NB4 (cell line): ENCODE measurements at places on chromosomes 16 and 17.
A peak's percentile ranks its signal among the peaks of the same experiment; 100 is the strongest.

- peak; percentile 58 for DNase-seq
These were observed 94.1 kb downstream of the MRM3 start for GRCh38 chr17:876272-876671.

- no peak for DNase-seq
These were observed 291.3 kb downstream of the CDH13 start for GRCh38 chr16:82917886-82918595.

- DNase-seq = peak; percentile 55
These were observed 831 bp upstream of the RCVRN start for GRCh38 chr17:9905902-9906301.

DNA sequence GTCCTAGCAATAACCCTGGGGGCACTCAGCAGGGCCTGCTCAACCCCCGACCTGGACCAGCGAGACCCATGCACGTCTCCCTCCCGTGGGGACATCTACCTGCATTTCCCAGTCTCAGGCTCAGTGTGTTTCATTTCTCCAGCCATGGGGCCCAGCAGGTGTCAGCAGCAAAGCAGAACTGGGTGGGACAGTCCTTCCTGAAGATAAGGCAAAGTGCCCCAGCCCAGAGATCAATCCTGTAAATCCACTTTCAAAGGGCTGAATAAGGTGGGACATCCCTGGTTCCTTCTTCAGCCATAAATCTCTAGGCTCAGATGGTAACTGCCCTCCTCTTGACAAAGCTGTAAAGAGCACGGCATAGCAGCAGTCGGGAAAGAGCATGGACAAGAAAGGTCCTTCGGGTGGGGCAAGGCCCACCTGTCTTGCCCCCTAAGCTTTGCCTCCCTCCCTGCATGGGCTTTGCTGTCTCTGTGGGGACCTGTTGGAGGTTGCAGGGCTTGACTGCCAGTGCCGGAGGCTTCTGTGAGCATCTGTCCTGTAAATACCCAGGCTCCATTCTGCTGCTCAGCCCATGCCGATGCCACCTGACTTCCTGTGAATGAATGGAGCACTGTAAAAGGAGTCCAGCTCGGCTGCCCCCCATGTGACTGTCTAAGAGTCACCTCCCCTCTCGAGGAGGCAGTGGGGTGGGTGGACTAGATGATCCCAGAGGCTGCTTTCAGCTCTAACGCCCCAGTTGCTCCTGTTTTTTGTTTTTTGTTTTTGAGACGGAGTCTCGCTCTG lies 84.8 kb upstream of the TBC1D3K start:
- DNase-seq = no peak

- no peak for DNase-seq
These were observed 18.4 kb downstream of the SOX9 start for GRCh38 chr17:72139212-72139611.

GRCh38 chr17:17043461-17044271 lies 1.4 kb downstream of the MPRIP start:
- no peak for DNase-seq

GRCh38 chr16:57093666-57094564 lies 1.5 kb downstream of the CPNE2 start:
- DNase-seq = no peak

GRCh38 chr16:22324787-22325597 lies 27.8 kb downstream of the POLR3E start:
- DNase-seq = peak; percentile 38

DNA sequence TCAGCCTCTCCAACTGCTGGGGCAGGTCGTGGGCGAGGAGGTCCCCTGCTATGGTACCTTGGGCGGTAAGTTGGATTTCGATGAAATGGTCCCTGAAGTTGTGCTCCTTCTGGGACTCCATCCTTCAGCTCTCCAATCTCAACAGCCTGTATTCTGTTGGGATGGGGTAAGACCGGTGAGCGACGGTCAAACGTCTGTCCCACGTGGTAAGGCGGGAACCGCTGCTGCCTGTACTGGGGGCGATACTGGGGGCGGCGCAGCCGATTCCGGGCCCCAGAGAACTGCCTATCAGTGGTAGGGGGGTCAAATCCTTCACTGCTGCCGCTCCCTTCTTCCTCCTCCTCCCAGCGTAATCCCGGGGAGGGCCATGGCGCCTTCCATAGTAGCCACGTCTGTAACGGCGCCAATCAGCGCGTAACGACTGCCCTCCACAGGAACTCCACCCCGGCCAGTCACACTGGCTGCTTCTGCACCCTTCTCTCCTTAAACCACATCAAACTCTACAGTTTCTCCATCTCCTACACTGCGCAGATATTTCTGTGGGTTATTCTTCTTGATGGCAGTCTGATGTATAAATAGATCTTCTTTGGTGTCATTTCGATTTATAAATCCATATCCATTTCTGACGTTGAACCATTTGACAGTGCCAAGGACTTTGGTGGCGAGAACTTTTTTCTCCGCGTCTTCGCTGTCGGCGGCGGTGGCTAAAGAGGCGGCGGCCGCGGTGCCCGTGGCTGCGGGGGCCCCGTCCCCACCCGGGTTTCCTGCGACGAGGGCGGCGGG lies 41.1 kb downstream of the AHSP start:
- DNase-seq = no peak

DNA sequence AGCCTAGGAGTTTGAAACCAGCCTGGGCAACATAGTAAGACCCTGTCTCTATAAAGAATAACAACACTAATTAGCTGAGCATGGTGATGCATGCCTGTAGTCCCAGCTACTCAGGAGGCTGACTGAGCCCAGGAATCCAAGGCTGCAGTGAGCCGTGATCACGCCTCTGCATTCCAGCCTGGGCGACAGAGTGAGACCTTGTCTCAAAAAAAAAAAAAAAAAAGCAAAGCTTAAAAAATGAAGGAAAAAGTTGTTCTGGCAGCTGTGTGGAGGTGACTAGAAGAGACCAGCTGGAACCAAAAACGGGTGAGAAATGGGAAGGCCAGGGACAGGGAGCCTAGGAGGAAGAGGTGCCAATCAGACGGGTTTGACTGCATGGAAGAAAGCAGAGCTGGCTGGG lies 4.2 kb downstream of the BCL7C start:
- DNase-seq = no peak

GRCh38 chr16:73124097-73124652 lies 76.2 kb upstream of the ZFHX3 start:
- DNase-seq = no peak

DNA sequence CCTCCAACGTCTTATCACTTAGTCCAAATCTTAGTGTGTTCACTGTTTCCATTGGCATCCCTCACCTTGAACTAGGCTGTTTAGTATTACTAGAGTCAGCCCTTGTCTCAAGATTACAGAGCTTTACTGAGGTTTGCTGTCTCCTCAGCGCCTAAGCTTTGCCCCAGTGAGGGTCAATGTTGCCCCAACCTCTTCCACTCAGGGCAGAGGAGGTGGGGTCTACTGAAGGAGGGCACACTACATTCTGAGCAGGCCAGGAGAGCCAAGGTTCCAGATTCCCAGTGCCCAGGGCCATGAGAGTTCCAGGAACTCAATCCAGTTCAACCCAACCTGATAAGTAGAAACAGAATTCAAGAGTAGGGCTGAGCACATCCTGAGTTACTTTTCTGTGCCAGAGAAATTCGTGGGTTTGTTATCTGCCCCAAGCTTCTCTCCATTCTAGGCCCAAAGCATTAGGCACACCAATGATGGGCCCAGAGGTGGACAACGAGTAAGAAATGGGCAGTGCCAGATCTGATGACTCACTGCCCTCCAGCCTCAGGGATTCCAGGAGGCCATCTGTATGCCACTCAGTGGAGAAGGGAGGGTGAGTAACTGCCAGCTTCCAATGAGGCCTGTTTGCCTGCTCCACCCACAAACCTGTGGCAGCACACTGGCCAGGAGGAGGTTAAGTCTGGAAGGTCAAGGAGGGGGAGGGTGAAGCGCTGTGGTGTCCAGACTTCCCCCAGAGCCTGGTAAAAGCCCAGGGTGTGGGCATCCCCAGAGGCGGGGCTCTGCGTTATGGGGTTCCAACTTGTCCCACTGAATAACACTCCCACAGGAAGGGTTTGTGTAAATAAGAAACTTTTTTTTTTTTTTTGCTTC lies 8.2 kb downstream of the TUBG2 start:
- peak; percentile 14 for DNase-seq

- DNase-seq = no peak
These were observed 41.0 kb downstream of the TUBD1 start for GRCh38 chr17:59851439-59852375.

DNA sequence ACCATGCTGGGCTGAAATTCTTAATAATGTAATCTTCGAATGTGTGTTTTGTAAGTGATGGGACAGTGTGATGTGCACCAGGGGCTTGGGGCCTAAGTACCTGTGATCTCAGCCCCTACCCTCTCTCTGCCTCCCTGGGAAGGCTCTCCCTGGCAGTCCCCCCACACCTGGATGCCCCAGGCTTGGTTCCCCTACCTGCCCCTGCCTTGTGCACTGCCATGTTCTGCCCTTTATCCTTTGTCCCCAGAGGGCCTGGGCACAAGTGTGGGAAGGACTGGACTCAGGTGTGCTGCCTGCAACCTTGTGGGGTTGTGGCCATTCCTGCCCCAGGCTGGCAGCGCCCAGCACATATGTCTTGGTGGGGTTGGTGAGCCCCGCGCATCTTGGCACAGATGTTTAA lies 55.4 kb upstream of the CREBBP start:
- no peak for DNase-seq

GRCh38 chr17:40243761-40244160 lies 24.7 kb downstream of the WIPF2 start:
- no peak for DNase-seq

- no peak for DNase-seq
These were observed 454.7 kb downstream of the CDH8 start for GRCh38 chr16:61581417-61582046.

DNA sequence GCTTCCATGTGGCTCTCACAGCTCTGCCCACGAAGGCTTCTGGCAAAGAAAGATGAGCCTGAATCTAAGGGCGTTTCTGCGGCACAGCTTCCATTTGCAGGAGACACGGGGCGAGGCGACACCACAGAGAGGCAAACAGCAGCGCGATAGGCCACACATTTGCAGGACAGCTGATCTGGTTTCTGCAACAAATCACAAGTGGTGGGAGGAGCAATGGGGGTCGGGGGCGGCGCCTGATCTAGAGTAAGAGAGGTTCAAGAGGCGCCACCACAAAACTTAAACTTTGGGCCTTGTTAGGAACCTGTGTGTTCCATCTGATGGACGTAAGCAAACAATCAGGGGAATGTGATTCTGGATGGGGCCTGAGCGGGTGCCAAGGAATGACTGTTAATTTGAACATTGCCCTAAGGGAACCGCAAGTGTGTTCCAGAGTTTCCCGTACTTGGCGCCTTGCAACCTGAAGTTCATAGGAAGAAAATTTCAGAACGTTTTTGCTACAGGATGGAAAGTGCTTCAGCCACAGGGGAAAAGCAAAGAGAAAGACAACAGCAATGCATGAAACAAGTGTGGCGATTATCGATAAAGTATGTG lies 18.9 kb upstream of the ENPP7 start:
- no peak for DNase-seq

GRCh38 chr16:66703406-66704215 lies 7.1 kb upstream of the CMTM4 start:
- no peak for DNase-seq

DNA sequence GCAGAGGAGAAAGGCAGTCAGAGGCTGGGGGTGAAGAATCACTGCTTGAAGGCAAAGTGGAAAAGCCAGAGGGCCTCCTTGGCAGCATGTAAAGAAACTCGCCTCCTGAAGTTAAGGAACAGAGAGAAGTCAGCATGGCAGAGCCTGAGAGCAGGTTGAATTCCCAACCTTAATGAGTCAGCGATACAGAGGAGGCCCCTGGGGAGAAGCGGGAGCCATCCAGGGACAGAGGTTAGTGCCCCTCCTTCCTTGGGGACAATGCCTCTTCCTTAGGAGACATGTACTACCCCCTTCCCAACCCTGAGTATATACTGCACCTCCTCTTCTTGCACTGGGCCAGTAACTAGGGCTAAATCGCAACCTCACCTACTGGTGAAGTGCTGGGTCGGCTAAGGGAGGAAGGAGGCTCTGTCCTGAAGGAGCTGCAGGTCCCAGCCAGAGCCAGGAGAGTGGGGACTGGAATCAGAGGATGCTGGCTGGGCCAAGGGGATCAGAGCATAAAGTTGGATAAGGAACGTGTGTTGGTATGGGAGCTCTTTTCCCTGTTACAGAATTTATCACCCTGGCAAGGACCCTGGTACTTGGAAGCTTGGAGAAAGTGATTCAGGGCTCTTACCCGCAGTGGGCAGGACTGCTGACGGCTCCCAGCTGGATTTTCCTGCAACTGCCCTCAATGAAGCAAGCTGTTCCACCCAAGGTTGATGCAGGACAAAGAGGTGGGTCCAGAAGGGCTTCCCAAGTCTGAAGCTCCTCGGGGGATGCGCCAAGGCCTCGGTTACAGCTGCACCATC lies 5.4 kb upstream of the AANAT start:
- no peak for DNase-seq

DNA sequence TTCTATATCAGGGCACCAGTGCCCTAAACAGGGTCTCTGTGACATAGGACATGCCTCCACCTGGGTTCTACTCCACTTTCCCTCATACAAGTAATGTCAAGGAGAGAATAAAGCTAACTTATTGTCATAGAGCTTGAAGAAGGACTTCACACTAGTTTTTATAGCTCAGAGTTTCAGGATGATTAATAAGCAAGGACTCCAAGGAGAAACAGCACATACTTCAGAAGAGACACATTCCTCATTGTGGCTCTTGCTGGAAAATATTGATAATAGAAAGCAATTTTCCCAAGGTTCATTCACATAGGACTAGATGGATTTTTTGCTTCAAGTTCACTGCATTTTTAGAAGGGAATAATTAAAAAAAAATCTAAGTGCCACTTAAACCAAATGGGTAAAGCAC lies 133.3 kb downstream of the CA10 start:
- DNase-seq = no peak
